T-helper 9 cell (primary cell): ENCODE measurements at places on chromosomes 5 and 9.

GRCh38 chr5:9173281-9174048 is 372.4 kb downstream of the SEMA5A start:
- DNase-seq, result no peak

DNA sequence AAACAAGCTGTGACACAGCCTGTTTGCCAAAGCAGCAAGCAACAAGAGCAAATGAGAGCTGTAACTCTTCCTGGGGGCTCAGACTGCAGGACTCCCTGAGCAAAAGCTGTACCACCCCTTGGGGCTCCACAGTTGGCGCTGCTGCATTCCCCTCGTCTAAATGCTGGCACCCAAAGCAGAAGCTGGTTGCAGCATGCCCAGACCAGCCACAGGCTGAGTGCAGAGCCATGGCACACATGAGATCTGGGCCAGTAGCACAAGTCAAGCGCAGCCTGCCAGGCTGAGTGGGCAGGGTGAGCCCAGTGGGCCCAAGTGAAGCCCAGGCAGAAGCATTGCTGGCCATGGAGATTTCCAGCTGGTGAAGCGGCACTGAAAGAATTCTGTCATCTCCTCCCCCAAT is 157.3 kb upstream of the GRAMD2B start:
- no peak for DNase-seq

GRCh38 chr9:127166651-127167524 is 44.5 kb upstream of the ANGPTL2 start:
- no peak for DNase-seq

GRCh38 chr5:104526866-104527265 is 964.3 kb upstream of the NUDT12 start:
- no peak for DNase-seq

GRCh38 chr5:35855187-35855586 is 1.5 kb upstream of the IL7R start:
- no peak for DNase-seq

- no peak for DNase-seq
Observed at GRCh38 chr9:109314011-109314531, 6.8 kb downstream of the EPB41L4B start.

DNA sequence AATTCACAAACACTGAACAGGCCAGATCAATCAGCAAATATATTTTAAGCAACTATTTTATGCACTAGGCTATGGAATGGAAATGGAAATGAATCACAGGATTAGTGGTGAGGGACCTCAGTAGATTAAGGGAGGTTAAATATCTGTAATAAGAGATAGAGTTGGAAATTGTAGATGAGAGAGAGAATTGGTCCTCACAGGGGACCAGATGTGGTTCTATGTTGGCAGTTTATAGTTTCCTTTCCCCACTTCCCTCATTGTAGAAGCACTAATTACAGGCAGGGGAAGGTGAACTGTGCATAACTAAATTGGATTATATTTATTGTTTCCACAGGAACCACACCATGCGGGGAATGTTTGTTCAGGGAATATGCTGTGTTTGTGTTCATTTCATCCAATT is 496.2 kb downstream of the ARHGEF28 start:
- DNase-seq, result no peak

DNA sequence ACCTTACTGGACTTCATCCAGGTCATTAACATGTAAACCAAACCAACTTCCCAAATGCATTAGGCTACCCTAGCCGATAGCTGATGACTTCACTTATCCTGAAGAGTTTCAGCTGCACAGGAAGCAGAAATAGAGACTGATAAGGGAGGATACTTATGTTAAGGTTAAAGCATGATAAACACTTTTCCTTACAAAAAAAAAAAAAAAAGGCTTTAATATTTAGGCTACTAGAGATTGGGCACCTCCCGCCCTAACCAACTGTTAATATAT is 1.6 kb upstream of the MEF2C start:
- DNase-seq, result no peak

DNA sequence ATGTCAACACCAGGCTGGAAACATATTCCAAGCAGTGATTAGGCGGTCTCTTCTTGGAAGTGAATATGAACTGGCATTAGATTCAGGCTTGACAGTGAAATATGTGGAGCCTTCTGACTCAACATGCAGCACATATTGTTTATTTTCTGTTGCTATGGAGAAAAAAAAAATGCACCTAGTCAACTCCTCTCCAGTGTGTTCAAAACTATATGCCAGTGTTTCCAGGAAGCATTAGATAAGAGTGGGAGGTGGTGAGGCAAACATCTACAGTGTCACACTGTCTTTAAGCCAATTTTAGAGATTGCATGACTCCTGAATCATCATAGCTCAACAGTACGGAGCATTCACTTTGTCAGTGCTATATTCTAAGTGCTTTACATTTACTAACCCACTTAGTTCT is 117.9 kb downstream of the HCN1 start:
- DNase-seq, result no peak

- DNase-seq, result no peak
Observed at GRCh38 chr5:107223066-107223465, 447.7 kb downstream of the EFNA5 start.

- no peak for DNase-seq
Observed at GRCh38 chr9:8880060-8880459, 1080.5 kb upstream of the DMAC1 start.

- no peak for DNase-seq
Observed at GRCh38 chr5:115475788-115476187, 68.8 kb downstream of the FEM1C start.

- no peak for DNase-seq
Observed at GRCh38 chr9:78919701-78920100, 622.8 kb downstream of the PSAT1 start.

DNA sequence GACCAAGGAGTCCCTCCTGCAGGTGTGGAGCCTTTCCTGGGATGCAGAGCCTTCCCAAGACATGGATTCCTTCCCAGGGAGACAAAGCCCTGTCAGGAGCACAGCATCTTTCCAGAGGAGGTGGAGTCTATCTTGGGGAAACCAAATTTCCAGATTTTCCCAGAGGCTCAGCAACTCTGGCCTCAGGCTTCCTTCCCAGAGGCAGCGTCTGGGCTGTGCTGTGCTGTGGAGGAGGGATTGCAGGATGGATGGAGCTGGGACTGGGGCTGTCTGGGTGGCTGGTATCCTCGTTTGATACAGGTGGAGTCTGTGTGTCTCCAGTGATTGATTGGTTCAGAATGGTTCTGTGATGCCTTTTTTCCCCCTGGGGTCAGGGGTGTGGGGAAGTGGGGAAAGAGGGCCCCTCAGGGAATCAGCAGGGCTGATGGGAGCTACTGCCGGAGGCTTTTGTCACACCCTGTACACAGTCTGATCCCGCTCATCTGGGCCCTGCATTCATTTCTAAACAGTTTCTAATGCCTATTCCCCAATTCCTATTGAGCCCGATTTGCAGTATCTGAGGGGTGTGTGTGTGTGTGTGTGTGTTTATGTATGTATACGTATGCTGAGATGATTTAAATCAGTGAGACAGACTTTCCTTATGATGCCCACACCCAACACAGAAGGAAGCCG is 16.0 kb downstream of the OR13J1 start:
- DNase-seq, result no peak

GRCh38 chr9:6716766-6717165 is 41.0 kb upstream of the KDM4C start:
- no peak for DNase-seq

DNA sequence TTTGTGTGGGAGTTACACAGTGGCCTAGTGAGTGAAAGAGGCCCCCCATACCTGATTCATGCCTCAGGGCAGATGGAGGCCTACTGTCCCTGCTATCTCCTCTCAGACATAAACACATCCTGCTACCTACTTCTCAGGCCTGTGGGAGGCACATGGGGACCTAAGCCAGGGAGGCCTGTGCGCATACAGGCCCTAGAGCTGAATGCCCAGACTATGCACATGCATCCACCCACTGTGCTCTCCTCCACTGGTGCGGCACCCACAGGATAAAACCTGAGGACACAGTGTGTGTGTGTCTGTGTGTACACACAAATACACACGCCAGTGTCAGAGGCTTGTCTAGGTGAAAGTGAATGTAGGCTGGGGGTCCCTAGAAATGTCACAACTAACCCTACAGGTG is 1.4 kb downstream of the PAX5 start:
- no peak for DNase-seq

GRCh38 chr9:35051069-35051967 is 21.1 kb downstream of the VCP start:
- DNase-seq, result peak; percentile 33

DNA sequence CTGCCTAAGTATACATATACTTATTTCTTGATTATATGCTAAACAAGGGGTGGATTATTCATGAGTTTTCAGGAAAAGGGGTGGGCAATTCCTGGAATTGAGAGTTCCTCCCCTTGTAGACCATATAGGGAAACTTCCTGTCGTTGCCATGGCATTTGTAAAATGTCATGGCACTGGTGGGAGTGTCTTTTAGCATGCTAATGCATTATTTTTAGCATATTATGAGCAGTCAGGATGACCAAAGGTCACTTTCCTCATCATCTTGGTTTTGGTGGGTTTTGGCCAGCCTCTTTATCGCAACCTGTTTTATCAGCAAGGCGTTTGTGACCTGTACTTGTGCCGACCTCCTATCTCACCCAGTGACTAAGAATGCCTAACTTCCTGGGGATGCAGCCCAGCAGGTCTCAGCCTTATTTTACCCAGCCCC is 80.9 kb downstream of the ALDH7A1 start:
- no peak for DNase-seq

DNA sequence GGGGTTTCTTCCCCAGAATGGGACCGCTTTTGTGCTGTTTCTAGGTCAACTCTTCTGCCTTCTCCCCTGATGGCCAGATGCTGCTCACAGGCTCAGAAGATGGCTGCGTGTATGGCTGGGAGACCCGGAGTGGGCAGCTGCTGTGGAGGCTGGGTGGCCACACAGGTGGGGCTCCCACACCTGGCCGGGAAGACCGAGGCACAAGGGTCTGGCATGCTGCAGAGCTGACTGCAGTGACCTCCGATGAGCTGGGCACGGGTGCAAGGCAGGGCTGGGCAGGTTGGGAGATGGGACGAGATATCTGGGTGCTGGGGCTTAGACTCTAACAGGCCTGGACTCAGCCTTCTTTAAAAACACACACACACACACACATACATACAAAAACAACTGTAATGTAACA is 901 bp downstream of the WDR38 start:
- no peak for DNase-seq

DNA sequence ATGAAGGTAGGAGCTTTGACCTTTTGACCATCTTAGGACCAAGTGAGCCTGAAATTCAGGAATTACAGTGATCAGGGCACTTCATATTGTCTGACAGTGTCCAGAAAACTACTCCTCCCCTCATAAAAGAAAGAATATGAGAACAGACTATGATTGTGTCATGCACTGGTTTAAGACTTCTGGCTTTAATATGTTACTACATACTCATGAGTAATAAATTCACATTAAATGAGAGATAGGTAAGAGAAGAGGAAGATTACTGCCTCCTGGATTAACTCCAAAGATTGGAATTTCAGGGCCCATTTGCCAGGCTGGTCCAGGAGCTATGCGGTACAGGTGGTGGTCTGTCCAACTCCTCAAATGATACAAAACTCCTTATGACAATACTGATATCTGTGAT is 213.5 kb upstream of the ADRA1B start:
- DNase-seq, result no peak

- DNase-seq, result no peak
Observed at GRCh38 chr5:126674145-126674544, 73.4 kb downstream of the PHAX start.

DNA sequence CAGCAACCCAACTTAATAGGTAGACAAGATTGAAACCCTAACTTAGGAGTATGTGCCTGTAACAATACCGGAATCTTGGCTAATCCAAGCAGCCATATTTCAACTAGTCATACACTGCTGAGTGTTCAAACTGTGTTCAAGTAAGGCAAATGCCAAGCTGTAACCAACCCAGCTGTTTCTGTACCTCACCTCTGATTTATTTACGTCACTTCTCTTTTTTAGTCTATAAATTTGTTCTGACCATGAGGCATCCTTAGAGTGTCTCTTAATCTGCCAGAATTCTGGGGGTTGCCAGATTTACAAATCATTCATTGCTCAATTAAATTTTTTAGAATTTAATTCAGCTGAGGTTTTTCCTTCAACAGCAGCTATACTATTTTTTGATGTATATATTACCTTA is 723.2 kb downstream of the CDH18 start:
- no peak for DNase-seq

GRCh38 chr9:122498883-122499288 is 11.7 kb upstream of the OR1J2 start:
- no peak for DNase-seq

- no peak for DNase-seq
Observed at GRCh38 chr5:44659334-44659733, 149.4 kb upstream of the MRPS30 start.
